ENCODE measurements at places on chromosomes 5 and 9. TPM values are rescaled to one million over a fixed set of nuclear protein-coding genes. Genes with fewer than 3 reads are reported as not detected.

Gene HSPB3
- total RNA-seq = 6.5 TPM

Gene ZDHHC11
- not detected for total RNA-seq

Gene CTNNA1
- 394 TPM for total RNA-seq

Gene WWC1
- 15.9 TPM for total RNA-seq
